NCI-H524 (cell line): ENCODE measurements at places on chromosomes 5 and 9.

DNA sequence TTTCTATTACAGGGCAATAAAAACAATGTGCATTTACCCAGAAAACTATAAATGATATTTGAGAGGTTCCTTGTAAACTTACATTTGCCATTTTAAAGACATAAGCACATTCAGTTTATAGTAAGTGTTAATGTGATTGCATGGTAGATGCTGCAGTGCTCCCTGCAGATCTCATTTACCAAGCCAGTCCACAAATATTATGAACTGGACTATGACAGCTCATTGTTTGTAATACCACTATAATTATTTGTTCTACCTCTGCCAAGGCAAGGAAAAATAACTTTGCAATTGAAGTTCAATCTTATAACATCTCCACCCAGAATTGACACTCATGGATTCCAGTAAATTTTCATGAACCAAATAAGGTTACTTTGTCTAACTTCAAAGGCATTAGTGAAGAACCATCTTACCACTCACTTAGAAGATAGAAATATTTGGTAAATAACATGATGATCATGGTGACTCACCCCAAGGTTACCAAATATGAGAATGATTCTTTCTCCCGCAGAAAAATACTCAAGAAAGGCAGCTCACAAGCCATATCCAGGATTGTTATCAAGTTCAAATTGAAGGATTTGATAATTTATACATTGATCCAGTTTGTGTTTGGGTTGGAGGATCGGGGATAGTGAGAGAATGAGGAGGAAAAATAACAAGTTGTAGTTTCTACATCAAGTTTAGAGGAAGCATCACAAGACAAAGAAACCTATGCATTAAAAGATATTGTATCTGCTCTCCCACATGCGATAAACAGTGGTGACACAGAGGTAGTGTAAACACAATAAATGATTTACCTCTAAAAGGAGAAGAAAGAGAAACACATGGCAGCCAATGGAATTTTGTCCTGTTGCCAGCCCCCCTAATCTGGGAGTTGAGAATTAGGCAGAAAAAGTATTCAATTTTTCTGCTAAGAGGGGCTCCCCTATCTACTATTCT is 29.5 kb downstream of the CDH9 start:
- no peak for DNase-seq

DNA sequence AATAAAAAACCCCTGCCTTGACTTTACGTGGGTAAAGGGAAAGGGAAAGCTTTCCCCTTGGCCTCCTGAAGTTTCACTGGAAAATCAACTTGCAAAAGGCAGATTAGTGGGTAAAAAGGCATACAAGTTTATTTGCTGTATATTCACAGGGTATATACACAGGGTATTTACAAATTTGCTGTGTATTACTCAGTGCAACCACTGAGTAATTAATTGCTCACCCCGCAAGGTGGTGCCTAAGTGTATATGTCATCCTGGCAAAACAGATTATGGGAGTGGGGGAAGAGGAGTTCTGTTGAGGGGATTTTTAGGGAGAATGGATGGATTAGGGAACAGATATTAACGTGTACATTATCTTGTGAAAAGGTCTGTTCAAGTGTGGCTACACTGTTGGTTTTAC is 7.1 kb upstream of the RARS1 start:
- no peak for DNase-seq

DNA sequence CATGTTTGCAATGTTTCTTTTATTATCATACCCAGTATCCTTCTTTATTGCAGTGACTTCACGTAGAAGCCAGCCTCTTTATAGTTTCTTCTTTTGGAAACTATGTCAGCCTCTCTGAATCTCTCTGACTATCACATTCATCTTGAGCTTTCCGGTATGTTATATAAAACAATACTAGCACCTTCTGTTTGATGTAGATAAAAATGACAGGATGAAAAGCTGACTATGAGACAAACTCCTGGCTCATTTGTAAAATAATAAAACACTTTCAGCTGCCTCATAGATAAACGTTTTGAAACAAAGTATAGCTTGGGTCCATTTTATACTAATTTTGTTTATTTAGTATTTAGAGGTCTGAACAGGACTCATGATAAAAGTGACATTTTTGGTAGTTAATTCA is 1145.4 kb upstream of the NUDT12 start:
- DNase-seq = no peak

DNA sequence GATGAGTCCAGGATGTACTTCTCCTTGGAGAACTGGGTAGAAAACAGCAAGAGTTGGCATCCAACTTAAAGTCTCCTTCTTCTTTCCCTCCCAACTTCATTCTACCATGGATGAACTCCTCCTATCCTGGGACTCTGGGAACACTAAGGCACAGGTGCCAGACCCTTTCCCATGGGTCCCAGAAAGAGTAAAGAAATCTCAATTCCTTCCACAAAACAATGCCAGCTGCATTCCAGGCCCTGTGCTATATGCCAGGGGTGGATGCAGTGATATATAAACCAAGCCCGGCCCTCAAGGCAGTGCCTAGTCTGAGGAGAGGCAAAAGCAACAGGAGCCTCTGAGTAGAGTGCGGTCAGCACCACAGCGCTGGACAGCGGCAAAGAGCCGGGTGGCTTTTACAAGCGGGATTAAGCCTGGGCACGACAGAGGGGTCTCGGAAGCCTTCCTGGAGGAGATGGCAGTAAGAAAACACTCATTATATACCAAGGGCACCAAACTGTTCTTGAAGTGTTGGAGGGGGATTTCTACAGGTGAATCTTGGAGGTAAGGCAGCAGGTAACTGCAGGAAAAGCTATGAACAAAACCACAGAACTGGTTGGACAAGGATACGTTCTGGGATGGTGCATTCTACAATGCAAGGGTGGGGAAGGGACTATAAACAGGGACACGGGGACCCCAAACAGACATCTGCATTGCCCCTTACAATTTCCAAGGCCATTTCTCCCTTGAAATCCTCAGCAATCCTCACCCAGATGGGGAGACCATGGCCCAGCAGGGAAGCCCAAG is 16.4 kb upstream of the TOR2A start:
- no peak for DNase-seq

- DNase-seq = no peak
Observed at GRCh38 chr9:137156567-137157375, 13.1 kb downstream of the LRRC26 start.

GRCh38 chr5:122420091-122420490 is 108.1 kb downstream of the SNCAIP start:
- DNase-seq = no peak

GRCh38 chr9:87461256-87461655 is 36.4 kb upstream of the DAPK1 start:
- no peak for DNase-seq

- no peak for DNase-seq
Observed at GRCh38 chr9:130197888-130198287, 25.7 kb downstream of the NCS1 start.

DNA sequence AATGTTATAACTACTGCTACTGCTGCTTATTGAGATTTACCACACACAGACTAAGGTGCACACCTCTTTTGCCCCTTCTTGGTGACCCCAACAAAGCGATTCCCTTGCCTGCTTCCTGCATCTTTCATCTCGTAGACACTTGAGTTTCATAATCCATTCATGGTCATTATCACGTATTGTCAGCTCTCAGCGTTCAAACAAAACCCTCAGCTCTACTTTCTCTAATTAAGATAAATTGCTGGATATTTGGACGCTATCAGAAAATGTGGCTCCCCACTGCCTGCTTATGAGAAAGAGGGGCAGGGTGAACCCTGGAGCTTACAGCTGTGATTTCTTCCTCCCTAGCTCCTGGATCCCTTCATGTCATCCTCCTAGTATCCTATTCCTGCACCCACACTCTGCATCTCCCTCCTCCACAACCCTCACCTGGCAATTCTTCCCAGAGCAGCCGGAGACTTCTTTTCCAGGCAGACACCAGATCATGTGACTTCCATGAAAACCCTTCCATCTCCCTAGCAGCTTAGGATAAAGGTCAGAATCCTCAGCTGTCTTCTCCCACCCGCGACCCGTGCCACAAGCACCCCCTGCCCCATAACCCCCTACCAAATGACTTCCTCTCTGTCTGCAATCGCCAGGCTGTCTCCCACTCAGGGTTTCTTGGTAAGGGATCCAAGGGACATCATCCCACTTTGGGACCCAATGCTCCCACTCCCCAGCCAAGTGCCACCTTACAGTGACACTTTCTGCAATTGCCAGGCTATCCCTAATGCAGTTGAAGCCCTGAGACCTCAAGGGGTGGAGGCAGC is 146.5 kb downstream of the NSG2 start:
- DNase-seq = no peak

- DNase-seq = no peak
Observed at GRCh38 chr9:109463924-109464625, 34.0 kb downstream of the PTPN3 start.

DNA sequence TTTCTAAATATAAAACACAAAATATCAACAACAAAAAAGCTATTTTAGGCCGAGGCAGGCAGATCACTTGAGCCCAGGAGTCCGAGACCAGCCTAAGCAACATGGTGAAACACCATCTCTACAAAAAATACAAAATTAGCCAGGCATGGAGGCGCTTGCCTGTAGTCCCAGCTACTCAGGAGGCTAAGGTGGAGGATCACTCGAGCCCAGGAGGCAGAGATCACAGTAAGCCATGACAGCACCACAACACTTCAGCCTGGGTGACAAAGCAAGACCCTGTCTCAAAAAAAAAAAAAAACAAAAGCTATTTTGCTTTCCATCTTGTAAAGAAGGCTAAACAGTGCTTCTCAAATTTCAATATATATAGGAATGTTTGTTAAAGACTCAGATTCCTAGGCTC is 11.3 kb downstream of the C5orf15 start:
- no peak for DNase-seq

- DNase-seq = no peak
Observed at GRCh38 chr5:527646-528628, 3.7 kb upstream of the SLC9A3 start.

DNA sequence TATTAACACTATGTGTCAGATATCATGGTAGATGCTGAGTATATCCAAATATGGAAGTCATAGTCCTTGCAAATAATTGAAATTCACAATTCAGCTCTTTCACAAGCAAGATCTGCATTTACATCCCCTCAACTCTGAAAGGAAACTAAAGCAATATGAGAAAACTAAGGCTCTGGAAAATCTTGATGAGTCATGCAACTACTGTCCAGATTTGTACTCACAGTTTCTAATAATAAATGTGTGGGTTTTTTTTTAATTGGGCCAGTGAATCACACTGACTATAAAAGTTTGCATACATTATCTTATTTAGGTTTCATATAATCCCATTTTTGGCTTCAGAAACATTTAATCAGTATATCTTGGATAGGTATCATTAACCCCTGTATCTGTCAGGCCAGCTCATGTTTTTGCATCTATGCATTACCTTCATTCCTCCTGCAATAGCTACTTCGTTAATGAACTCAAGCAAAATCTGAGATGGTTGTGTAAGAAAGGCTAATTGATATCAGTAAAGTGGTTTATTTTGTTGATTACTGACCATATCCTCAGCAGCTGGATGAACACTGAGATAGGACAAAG is 58.7 kb upstream of the PRR16 start:
- no peak for DNase-seq

DNA sequence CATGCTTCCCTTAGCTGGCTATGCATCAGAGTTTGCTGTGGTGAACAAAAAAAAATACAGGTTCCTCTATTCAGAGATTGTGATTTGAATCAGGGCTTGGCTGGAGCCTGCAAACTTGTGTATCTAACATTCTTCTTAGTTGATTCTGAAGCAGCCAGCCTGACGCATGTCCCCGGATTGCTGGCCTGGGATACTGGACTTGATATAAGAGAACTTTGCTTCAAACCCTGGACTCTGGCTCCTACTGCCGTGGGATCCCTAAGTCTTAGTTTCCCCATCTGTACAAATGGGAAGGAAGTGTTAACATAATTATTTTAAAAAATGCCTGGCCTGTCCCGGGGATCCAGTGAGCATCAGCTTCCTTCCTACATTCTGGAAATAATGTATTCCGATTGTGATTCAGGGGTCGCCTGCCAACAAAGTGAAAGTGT is 292.8 kb downstream of the ARHGEF28 start:
- no peak for DNase-seq

- DNase-seq = no peak
Observed at GRCh38 chr9:84270847-84271530, 69.6 kb downstream of the SLC28A3 start.

DNA sequence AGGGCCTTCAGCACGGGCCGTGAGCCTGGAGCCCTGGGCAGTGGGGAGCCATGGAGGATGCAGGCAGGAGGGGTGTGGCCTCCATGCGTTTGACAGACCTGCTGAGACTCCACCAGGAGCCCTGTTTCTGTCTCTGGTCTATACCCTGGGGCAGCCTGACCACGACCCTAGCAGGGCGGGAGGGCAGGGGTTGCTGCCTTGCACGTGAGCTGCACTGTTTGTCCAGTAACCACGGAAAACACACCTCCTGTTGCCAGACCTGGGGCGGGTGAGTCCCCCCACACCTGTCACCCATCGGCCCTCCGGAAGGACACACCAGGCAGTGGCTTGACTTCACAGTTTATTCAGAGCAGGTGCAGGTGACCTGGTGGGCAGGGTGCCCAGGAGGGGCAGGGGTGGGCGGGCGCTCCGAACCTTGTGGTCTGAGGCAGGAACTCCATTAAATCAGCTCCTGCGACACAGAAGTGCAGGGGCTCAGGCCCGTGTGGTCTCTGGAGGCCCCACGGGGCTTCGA is 3.9 kb downstream of the LCN8 start:
- no peak for DNase-seq

DNA sequence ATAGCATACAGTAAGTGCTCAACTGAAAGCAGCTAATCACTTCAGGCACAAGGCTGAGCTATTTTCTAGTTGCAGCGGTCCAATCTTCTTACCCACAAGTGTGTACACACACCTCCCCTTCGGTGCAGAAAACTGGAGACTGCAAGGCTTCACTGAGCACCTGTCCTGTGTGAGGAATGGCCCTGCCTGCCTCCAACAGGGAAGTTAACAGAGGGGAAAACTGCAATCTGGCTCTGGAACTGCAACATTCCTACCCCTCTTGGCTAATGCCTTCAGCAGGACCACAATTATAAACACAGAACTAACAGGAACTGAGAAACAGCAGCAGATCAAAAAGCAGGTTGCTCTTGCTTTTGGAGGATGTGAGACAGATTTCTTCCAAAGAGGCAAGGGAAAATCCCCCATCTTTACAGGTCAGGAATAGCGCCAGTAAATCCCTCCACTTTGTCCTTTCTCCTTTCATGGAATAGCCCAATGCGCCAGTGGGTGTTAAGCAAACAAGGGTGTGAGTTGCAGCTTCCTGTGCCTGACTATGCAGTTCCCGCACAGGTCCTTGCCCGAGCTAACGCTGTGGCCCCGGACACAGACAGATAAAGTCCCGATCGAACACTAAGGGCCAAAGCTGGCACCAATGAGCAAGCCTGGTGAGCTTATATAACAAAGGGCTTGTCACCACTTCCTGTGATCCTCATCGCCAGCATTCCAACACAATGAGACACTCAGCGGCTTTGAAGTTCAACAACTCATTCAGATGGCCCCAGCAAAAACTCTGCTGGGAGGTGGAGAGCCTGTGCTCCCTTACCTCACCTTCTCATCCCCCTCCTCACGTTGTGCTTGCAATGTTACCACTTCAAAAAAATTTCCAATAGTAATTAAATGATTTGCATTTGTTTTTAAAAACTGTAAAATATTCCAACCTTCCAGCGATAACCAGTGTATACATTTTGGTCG is 21.5 kb downstream of the SHB start:
- no peak for DNase-seq

GRCh38 chr5:78542321-78542840 is 106.2 kb downstream of the LHFPL2 start:
- no peak for DNase-seq
